Inflammatory macrophage treated with lipopolysaccharide for 1 hour (primary cell): ENCODE measurements at places on chromosomes 6 and 20.
A peak's percentile ranks its signal among the peaks of the same experiment; 100 is the strongest.

GRCh38 chr20:41155261-41155660, 17.9 kb downstream of the PLCG1 start:
- DNase-seq: no peak

- no peak for DNase-seq
Measured at GRCh38 chr6:153594871-153595270, 444.2 kb upstream of the OPRM1 start.

DNA sequence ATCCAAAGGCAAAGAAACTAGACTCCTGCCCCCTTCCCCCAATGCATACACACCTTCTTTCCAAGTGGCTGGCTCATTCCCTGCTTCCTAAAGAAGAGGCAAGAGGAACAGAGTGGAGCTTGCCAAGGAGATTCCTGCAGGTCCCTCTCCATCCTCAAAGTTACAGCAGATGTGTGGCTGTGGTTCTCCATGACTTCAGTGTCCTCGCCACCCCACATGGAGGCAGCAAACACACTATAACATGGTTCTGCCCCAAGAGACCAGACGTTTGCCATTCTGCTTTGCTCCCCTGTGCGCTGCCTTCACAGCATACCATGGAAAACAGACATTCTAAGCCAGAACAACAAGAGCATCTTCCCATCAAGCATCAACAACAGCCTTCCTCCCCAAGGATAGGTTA, 84.4 kb downstream of the BACH2 start:
- no peak for DNase-seq

- DNase-seq: no peak
Measured at GRCh38 chr6:107665382-107665781, 158.7 kb downstream of the SCML4 start.

GRCh38 chr6:79385893-79386292, 151.3 kb downstream of the LCA5 start:
- no peak for DNase-seq

DNA sequence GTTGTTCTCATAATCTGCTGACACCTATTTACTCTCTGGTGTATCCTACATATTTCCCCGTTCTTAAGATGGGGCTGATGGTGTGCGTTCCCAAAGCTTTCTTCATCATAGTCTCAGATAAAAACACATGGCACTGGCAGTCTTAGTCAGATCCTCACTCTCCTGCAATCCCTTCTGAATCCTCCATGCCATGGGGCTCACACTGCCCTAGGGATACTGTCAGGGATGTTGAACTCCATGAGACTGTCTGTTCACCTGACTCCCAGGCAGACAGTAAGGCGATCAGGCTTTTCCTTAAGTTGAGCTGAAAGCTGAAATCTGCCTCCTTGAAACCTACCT, 76.0 kb downstream of the SLX4IP start:
- DNase-seq: no peak

DNA sequence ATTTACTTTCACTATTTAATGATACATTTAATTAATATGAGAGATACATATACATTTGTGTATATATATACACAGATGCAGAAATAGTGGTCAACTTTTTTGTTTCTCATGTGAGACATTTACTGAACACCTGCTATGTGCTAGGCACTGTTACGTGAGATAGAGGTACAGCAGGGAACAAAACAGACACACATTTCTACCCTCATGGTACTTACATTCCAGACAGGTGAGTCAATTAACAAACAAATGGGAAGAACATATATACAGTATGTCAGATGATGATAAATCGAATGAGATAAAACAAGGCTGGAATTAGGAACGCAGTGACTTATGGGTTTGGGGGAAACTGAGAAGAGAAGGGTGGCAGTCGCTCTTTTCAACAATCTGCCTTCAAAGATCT, 5.1 kb downstream of the TFB1M start:
- no peak for DNase-seq

GRCh38 chr6:133892813-133893691, 4.1 kb downstream of the TCF21 start:
- no peak for DNase-seq

DNA sequence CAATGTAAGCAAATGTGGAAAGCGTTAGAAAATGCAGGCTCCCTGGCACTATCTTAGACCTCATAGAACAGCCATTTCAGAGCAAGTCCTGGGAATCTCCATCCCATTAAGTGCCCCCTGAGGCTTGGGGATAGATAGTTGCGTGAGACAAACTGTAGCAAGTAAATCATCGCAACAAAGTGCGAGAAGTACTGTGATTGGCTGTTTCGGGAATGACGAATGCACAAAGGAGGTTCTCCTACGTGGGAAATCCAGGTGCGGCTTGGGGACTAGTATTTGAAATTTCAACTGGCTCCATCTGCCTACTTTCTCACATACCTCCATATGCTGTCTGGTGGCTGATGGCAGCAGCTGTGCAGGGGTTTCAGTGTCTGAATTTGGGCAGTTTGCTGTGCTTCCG, 84.5 kb downstream of the PLEKHG1 start:
- no peak for DNase-seq

DNA sequence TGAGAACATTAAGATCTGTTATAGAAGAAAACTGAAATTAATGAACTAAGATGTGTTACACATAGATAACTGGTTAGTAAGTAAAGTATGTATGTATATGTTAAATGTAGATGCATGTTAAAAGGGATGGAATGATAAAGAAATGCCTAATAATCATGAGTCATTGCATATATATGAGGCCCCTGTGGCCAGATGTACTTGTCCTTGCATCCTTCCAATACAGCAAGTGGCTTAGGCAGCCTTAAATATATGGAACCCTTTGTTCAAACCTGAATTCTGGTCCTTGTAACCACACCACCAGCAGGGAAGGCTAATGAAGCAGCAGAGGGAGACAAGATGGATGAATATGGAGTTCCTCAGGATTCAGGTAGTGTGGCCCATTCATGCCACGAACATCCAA, 9.8 kb upstream of the AKAP7 start:
- DNase-seq: no peak

- no peak for DNase-seq
Measured at GRCh38 chr6:40352527-40353170, 234.5 kb downstream of the LRFN2 start.

DNA sequence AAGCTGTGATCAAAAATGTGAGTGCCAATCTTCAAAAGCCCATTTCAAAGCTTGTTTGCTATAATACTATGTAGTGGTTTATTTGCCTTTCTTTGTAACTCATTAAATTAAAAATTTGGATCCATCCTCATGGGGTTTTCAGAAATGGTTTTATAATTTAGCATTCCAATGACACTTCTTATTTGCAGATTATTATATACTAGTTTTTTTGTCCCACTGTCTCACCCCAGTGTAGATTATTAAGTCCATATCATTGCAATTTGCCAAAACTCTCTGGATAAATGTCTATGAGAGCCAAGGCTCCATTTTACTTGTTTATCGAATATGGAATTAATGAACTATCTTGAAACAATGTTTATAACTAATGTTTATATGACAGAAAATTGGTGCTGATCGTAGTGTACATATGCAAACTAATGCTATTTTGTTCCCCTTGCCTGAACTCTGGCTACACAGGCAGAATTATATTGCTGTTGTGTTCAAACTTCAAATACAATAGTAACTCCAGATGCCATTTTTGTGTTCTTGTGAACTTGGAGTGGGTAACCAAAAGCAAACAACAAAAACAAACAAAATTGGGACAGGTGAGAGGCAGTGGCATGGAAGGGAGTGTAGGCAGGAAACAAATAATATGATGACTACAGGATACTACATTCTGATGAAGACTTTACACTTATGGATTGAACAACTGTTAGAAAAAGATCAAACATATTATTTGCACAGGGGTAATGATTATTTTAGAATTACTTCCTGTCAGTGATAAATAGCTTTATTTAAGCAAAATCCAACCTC, 307.1 kb upstream of the FLRT3 start:
- no peak for DNase-seq

DNA sequence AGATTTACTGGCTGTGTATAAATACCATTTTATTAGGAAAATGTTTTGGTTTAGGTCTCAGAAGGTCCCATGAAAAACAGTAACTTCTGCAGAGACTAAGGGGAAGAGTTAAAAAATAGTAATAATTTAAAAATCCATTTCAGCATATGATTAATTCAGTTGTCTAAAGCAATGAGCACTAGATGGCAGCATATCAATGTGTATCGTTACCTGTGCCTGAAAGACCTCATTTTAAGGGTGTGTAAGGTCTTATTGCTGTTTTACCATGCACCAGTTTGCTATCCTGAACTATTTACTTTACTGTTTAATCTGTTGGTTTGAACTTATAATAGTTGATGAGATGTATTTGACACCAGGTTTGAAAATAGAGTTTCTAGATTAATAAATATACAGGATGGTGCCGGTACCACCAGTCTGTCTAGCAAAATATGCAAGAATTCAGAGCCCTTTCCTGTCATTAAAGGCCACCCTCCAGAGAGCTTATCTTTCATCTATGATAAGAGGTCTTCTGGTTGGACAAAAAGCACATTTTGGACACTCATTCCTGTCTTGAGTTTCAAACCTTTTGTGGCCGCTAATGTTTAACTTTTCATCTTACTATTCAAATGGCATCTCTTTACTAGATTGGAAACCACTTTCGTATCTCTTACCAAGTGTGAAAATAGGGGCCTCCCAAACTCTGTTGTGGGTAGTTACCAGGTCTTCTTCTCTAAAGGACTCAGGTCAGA, 8.9 kb upstream of the AHI1 start:
- DNase-seq: peak; percentile 52

DNA sequence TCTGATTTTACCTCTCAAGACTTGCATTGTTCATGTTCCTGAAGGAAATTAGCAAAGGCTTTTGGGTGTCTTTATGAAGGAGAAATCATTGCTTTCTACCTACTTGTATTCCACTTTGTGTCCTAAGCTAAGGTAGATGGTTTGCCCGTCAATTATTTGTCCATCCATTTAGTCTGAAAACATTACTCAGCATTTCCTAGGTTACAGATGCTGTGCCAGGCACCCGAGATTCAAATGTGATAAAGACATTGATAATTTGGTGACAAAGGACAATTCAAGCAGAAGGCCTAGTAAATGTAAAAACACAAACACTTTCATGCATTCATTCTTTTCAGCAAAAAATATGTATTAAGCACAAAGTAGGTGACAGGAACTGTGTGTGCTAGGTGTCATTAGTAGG, 251.1 kb downstream of the FARS2 start:
- no peak for DNase-seq

DNA sequence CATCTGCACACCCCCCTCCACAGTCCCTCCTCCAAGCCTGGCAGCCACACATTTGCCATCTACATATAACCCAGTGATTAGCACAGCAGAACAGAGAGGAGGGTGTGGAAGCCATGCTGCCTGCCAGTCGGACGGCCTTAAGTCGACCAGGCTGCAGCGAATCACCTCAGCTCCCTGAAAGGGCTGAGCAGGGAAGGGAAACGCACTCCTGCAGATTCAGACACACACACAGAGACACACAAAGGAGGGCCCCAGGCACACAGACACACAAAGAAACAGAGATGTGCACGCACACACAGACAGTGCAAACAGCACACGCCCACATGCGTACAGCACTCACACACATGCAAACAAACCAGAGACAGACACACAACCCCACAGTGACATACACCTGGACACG, 11.2 kb upstream of the SIRPA start:
- no peak for DNase-seq

GRCh38 chr6:44512868-44513741, 125.6 kb downstream of the CDC5L start:
- peak; percentile 9 for DNase-seq

DNA sequence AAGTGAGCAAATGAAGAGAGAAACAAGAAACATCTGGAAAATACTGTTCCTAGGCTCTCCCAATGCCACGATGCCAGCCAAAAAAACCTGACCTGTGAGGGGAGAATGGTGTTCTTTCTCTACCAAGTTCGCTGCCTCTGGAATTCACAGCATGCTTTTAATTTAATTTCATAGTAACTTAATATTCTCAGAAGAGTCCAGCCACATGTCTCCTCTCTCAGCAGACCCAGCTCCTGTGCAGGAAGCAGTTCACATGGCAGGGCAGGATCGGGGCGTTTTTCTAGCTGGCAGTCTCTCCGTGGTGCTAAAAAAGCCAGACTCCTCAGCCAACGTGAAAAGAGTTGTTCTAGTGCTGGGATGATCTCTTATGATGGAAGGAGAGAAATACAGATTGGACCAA, 57.5 kb downstream of the BFSP1 start:
- no peak for DNase-seq

DNA sequence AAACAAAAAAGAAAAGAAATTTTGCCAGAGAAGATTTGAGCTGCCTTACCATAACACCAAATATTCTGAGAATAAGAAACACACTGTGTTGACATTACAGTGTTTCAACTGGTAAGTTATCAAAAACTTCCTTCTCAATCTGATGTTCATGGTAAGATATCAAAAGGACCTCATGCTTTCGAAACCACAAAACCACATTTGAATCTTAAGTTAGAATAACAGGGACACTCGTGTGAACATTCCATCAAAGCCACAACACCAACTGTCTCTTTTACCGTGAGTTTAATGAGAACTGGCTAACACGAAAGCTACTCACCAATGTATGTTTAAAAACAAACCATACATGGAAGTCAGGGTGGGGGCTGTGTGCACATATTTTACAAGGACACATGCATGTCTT, 73.0 kb upstream of the OPRM1 start:
- DNase-seq: no peak

- DNase-seq: no peak
Measured at GRCh38 chr6:73797861-73798260, 101.9 kb downstream of the CD109 start.

DNA sequence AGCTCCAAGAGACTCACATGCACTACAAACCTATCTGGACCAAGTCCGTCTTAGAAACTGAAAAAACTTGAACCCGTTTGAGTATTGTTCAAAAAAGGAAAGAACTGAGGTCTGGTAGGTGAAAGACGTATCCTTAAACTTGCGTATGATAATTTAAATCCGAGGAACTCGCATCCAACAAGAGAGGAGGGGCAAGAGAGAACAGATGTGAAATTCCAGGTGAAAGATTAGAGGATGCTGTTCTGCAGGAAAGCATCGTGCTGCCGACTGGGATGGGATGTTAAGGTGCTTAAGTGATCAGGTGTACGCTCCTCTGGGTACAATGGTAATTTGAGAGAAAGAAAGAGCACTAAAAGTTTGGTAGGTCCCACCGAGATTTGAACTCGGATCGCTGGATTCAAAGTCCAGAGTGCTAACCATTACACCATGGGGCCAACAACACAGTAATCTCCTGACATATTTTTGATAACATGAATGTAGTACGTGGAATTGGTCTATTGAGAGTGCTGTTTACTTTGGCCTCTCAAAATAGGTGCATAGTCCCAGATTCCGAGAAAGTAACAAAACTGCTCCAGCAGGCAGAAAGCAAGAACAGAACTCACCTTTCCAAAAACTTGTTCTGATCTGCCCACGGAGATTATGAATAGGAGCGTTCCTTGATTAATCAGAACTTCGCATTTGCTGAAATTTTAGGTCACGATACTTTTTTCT, 53.5 kb upstream of the BTN3A2 start:
- peak; percentile 86 for DNase-seq

- peak; percentile 47 for DNase-seq
Measured at GRCh38 chr6:143708889-143709288, 31.1 kb downstream of the PHACTR2 start.

DNA sequence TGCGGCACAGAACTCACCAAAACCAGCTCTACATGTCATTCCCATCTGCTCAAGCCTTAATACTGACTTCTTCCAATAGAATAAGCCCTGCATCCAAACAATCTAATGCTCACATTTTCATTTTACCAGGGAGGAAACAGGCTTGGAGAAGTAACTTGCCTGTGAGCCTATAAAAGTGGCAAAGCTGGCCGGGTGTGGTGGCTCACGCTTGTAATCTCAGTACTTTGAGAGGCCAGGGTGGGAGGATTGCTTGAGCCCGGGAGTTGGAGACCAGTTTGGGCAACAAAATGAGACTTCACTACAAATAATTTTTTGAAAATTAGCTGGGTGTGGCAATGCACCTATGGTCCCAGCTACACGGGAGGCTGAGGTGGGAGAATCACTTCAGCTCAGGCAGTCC, 133.7 kb downstream of the LY86 start:
- no peak for DNase-seq
